ENCODE measurements at places on chromosomes 6 and 20.
A peak's percentile ranks its signal among the peaks of the same experiment; 100 is the strongest.

- no peak for DNase-seq
Measured at GRCh38 chr6:134676307-134677281, 273.3 kb downstream of the ALDH8A1 start.

DNA sequence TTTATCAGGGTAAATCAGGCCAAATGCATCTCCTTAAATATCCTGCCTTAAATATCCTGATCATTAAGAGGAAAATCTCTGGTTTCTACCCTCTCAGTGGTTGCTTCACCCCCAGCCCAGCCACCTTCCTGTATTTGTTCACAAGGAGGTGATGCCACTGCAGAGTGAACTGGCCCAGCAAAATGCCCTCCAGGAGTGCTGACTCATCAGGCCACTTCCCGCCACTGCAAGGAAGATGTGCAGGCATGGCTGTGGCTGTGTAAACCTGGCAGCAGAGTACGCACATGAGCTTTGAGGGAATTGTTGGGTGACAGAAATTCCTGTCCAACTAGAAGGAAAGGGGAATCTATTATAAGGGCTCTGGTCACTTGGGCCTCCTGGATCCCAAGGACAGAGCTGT lies 13.8 kb downstream of the NQO2 start:
- peak; percentile 39 for DNase-seq

GRCh38 chr6:117733341-117733740 lies 58.1 kb downstream of the NUS1 start:
- DNase-seq: no peak

- DNase-seq: no peak
Measured at GRCh38 chr20:35263532-35264341, 14.2 kb downstream of the MMP24OS start.

DNA sequence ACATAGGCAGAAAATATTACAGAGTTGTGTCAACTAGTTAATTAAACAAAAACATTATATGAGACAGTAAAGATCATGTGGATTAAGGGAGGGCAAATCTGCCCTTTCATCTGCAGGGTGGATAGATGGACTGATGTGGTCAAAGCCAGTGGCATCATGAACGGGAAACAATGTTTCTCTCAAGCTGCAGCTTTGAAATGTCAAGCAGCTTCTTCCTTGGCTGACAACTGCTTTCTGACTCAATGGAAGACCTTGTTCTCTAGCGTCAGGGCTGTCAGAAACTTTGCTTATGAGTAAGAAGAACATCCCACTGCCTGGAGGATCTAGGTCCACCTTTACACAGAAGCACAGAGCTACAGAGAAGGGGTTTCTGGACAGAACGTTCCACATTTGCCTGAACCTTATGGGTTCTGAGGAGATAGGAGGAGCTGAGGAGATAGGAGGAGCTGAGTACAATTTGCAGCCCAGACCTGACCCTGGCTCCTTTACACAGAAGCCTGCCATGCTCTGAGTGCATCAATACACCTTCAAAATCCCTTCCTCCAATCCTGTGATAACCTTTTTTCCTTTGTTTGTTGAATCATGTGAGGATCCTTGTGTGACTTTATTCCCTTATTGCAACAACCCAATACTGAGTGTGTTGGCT lies 6.1 kb downstream of the CST5 start:
- no peak for DNase-seq

DNA sequence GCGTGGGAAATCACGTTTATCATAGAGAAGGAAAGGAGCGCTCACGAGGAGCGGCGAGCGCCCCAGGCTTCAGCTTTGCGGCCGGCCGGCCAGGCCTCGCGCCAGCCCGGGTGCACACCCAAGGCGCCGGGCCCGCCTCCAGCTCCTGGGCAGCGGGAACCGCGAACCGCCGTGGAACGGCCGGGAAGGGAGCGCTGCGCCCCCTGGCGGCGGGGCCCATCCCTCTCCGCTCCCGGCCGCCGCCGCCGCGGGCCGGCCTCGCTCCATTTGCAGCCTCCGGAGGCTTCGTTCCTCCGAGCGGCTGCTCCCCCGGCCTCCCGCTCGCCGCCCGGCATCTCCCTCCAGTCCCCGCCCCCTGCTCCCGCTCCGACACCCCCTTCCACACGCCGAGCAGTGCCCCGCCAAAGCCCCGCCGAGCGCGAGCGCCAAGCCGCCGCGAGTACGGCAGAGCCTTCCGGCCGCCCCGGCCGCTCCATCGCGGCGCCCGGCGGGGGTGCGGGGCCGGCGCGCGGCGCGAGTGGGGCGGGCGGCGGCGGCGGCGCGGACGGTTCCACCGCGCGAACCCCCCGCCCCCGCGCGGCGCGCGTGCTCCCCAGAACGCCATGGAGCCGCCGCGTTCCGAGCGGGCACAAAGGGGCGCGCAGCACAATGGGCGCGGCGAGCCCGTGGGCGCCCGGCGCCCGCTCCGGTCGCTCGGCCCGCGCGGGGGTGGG lies 946 bp downstream of the BEND3 start:
- peak; percentile 82 for DNase-seq

GRCh38 chr6:31690231-31691077 lies 9.6 kb upstream of the LY6G5C start:
- DNase-seq: no peak

- no peak for DNase-seq
Measured at GRCh38 chr6:92047860-92048259, 1371.5 kb downstream of the EPHA7 start.

DNA sequence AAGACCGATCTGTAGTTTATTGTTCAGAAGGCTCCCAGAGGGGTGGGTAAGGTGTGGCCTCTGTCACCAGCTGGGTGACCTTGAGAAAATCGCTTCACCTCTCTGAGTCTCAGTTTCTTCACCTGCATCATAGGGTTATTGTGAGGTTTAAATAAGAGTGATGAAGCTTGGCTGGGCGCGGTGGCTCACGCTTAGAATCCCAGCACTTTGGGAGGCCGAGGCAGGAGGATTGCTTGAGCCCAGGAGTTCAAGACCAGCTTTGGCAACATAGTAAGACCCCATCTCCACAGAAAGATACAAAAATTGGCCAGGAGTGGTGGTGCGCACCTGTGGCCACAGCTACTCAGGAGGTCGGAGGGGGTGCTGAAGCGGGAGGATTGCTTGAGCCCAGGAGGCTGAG lies 36.0 kb downstream of the VSTM2L start:
- DNase-seq: no peak

DNA sequence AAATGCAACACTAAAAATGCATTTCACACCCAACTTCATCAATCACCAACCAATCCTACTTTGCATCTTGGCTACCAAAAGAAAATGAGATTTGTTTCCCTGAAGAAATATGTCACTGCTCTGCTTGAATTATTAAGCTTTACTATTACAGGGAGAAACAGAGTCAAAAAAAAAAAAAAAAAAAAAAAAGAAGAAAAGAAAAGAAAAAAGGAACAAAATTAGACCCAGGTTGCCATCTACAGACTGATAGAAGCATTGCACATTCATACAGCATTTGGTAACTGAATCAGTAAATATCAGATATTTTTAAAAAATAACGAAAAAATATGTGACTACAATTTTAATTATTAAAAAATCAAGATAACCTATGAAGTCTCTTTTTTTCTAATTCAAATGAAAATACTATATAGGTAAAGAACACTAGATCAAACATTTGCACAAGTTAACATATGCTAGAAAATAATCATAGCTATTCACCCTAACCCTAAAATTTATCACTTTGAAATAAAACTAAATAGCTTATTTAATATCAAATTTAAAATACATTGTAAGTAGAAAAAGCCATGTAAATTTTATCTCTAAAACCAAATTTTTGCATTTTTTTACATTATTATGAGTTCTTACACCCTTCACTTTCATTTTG lies 83.3 kb downstream of the DCDC2 start:
- DNase-seq: no peak

DNA sequence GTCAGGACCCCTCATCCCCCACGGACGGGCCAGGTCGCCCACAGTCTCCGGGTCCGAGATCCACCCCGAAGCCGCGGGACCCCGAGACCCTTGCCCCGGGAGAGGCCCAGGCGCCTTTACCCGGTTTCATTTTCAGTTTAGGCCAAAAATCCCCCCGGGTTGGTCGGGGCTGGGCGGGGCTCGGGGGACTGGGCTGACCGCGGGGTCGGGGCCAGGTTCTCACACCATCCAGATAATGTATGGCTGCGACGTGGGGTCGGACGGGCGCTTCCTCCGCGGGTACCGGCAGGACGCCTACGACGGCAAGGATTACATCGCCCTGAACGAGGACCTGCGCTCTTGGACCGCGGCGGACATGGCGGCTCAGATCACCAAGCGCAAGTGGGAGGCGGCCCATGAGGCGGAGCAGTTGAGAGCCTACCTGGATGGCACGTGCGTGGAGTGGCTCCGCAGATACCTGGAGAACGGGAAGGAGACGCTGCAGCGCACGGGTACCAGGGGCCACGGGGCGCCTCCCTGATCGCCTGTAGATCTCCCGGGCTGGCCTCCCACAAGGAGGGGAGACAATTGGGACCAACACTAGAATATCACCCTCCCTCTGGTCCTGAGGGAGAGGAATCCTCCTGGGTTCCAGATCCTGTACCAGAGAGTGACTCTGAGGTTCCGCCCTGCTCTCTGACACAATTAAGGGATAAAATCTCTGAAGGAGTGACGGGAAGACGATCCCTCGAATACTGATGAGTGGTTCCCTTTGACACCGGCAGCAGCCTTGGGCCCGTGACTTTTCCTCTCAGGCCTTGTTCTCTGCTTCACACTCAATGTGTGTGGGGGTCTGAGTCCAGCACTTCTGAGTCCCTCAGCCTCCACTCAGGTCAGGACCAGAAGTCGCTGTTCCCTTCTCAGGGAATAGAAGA lies 978 bp downstream of the HLA-A start:
- peak; percentile 49 for DNase-seq

- DNase-seq: no peak
Measured at GRCh38 chr6:47310131-47310480, 401 bp upstream of the TNFRSF21 start.

- DNase-seq: no peak
Measured at GRCh38 chr6:54074578-54075195, 36.6 kb upstream of the MLIP start.

- DNase-seq: no peak
Measured at GRCh38 chr6:41428996-41429421, 93.6 kb downstream of the NCR2 start.

DNA sequence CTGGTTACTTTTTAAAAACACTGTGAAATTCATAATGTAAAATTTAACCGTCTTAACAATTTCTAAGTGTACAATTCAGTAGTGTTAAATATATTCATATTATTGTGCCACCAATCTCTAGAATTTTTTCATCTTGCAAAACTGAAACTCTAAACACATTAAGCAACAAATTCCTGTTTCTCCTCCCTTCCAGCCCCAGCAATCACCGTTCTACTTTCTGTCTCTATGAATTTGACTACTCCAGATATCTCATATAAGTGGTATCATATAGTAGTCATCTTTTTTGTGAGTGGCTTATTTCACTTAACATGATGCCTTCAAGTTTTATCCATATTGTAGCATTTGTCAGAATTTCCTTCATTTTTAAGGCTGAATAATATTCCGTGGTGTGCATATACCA lies 44.7 kb downstream of the RSPH3 start:
- peak; percentile 8 for DNase-seq

DNA sequence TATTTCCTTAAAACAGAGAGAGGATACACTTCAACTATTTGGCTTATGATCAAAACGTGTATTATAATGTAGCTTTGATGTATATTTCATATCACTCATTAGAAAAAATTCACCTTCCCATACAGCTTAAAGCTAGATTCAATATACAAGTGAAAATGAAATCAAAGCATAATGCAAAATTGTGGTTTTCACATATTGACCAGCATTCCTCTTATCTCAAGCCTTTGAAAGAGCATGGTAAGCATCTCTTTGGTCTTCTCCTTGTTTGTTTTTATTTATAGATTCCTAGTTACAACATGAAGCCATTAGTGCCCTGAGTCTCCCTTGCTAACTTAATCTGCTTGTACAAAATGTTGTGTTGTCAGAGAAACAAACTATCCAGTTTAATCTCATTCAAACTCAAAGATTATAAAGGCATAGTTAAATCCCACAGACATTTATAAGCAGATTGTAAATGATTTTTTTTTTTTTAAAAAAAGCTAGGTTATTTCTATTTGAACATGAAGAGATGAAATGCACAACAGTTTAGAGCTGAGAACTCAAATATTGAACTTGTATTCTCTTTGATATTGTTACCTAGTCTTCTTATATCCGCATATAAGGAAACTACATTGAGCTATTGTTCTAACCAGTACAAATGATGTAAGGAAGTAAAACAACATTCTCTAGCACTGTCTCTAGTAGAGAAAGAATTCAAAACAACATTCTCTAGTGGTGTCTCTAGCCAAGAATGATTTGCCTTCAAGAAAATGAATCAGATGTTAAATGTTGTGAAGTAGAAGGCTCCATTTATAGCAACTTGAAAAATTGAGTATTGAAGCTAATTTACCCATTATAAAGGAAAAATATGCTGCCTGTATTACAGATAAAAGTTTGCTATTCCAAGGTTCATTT lies 31.2 kb upstream of the SMIM28 start:
- DNase-seq: no peak

DNA sequence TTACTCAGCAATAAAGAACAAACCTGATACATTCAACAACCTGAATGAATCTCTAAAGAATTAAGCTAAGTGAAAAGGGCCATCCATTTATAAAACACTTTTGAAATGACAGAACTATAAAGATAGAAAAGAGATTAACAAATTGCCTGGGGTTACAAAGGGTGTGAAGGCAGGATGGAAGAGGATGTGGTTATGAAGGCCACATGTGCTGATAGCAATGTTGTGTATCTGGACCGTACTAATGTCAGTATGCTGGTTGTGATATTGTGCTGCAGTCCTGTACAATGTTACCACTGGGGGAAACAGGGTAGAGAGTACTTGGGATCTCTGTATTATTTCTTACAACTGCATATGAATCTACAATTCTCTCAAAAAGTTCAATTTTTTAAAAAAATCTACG lies 36.4 kb downstream of the ELOVL5 start:
- no peak for DNase-seq

GRCh38 chr6:80382811-80383210 lies 276.3 kb downstream of the BCKDHB start:
- no peak for DNase-seq

DNA sequence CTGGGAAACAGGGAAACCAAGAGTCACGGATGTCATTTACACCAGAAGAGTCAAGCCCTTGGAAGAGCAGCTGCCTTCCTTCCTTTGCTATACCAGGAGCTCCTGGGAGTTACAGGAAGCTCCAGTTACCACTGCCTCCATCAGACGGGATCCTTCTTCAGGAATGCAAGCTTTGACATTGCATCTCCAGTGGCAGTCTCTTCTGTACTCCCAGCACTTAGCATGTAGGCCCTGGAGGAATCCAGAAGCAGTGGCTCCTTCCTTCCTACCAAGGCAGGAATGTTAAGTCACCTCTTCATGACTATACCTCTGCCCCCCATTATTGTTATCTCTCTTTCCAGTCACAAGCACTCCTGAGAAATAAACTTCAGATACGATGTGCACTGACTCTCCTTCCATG lies 836.0 kb downstream of the MAFB start:
- DNase-seq: no peak

DNA sequence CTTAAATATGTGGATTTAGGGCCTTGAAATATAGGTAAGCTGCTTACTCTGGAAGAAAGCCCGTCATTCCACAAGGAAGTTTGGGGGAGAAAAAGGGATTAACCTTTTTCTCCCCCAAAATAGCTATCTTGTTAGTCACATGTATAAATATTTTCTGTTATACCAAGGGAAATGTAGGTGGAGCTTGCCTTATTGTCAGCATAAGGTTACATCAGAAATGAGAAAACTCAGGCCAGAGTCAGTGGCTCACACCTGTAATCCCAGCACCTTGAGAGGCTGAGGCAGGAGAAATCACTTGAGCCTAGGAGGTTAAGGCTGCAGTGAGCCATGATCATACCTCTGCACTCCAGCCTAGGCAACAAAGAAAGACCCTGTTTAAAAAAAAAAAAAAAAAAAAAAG lies 129.9 kb downstream of the LRFN2 start:
- no peak for DNase-seq

GRCh38 chr6:39407446-39407993 lies 85.0 kb upstream of the KCNK16 start:
- no peak for DNase-seq

All from CD4-positive, alpha-beta T cell treated with Interleukin-17A for 4 hours (primary cell).